ENCODE measurements at places on chromosomes 1 and 21.

- DNase-seq, result no peak
These were observed 78.0 kb downstream of the PIK3CD start for GRCh38 chr1:9729523-9729922.

DNA sequence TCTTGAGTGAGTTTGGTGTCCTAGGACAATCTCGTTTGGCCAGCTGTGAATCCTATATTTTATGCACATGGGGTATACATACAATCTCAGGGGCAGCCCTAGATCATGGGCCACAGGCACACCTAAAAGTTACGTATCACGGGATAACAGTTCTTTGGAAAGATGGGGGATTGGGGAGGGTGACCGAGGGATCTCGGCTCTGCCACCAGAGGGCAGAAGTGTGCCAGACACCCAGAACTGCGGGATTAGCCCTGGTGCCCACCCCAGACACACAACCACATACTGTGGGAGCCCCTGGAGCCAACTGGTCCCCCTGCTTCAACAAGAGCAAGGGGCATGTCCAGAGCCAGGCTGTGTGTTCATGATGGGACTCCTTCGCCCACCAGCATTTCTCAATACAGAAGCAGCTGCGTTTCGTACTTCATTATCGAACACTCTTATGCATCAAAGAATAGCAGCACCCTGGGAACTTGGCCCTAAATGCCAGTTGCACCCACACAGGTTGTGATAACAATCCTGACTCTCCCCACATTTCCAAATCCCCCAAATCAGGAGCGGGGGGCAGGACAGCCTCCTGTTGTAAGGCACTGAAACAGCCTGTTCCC lies 37.4 kb downstream of the TMCO4 start:
- DNase-seq, result peak; percentile 8

DNA sequence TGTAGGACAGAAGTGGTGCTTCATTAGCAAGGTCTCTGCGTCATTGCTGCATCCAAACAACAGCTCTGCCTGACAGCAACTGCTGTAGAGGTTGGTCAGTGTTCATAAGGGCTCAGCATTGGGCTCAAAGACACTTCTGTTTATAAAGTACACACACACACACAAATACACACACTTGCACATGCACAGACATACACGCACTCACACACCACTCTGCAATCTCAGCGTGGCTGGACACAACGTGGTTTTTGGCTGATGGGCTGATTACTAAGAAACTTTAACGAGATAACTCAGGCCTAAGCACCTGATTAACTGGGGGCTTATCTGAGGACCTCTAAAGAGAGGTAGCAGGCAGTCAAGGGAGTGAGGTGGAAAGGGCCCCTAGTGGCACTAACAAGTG lies 20.4 kb downstream of the CAMK1G start:
- no peak for DNase-seq

- no peak for DNase-seq
These were observed 2.9 kb downstream of the BRINP3 start for GRCh38 chr1:190474650-190475211.

GRCh38 chr1:203763505-203763904 lies 1.5 kb upstream of the LAX1 start:
- DNase-seq, result no peak

- DNase-seq, result no peak
These were observed 201.0 kb downstream of the USH2A start for GRCh38 chr1:216222288-216222687.

DNA sequence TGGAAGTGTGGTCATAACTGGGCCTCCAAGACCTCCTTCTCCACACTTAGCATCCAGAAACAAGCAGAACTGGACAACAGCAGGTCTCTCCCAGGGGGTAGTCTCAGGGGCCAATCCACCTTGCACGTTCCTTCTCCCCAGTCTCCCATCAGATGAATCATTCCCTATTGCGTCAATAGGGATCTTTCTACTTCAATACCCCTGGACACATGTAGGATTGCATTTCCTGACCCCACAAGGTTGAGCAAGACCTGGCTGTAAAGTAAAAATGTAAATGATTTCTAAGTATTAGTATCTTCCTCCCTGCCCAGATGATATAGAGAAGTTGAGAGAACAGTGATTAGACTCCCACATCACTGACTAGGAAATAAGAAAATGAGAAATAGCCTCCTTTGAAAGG lies 224.5 kb upstream of the CSF3R start:
- no peak for DNase-seq

DNA sequence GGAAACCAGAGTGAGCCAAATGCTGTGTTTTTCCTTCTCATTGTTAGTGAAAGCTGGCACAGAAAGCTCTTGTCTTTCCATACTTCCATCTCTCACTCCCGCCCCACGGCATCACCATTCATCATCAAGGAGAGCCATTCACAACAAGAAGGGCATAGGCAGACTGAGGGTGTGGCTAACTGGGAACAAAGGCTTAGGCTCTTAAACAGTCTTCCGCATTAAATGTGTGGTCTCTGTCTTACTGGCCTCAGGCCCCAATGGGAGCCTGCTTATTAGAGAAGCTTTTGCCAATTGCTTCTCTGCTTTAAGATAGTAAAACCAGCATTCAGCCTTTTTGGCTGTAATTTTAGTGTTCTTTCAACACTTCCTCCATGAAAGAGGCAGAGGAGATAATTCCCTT lies 51.4 kb downstream of the TNFSF18 start:
- no peak for DNase-seq

DNA sequence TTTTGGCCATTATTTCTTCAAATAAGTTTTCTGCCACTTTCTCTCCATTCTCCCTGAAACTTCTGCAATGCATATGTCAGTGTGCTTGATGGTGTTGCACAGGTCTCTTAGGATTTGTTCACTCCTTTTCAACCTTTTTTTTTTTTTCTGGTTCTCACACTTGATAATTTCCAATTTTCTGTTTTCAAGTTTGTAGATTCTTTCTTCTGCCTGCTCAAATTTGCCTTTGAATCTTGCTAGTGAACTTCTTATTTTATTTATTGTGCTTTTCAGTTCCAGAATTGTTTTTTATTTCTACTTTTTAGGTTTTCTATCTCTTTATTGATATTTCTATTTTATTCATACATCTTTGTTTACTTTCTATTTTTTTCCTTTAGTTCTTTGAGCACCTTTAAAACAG lies 48.4 kb upstream of the PTPRC start:
- no peak for DNase-seq

- DNase-seq, result no peak
These were observed 209.6 kb downstream of the GIPC2 start for GRCh38 chr1:78255383-78255782.

DNA sequence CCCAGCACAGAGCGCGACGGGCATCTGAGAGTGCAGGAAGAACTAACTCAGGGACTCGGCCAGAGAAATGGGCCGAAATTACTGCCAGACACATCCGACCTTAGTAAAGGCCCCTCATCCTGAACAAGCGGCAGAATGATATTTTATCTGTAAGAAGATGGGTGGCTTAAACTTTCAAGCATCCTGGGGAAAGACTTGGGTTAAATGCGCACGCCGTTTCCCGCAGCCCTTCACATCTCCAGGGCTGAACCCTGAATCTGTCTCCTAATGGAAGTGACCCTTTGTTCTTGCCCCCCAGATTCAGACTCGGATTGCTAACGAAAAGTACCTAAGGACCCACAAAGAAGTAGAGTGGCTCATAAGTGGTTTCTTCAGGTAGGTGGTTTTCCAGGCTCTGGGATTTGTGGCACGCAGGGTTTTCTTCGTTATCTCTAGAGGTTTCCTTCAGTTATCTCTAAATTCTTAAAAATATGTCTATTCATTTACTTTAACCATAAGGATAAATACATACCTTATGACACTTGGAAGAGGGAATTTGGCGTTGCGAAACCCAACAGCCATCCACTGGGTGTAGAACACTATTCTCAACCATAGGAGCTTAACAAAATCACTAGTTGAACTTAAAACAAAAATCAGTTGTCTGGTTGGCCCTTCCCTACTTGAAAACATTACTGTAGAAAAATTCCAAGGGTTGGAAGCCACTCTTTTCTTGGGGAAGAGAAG lies 627 bp downstream of the RIIAD1 start:
- DNase-seq, result no peak

- no peak for DNase-seq
These were observed 1.8 kb upstream of the ISG15 start for GRCh38 chr1:1011396-1011949.

GRCh38 chr1:107153014-107153413 lies 12.2 kb downstream of the NTNG1 start:
- no peak for DNase-seq

DNA sequence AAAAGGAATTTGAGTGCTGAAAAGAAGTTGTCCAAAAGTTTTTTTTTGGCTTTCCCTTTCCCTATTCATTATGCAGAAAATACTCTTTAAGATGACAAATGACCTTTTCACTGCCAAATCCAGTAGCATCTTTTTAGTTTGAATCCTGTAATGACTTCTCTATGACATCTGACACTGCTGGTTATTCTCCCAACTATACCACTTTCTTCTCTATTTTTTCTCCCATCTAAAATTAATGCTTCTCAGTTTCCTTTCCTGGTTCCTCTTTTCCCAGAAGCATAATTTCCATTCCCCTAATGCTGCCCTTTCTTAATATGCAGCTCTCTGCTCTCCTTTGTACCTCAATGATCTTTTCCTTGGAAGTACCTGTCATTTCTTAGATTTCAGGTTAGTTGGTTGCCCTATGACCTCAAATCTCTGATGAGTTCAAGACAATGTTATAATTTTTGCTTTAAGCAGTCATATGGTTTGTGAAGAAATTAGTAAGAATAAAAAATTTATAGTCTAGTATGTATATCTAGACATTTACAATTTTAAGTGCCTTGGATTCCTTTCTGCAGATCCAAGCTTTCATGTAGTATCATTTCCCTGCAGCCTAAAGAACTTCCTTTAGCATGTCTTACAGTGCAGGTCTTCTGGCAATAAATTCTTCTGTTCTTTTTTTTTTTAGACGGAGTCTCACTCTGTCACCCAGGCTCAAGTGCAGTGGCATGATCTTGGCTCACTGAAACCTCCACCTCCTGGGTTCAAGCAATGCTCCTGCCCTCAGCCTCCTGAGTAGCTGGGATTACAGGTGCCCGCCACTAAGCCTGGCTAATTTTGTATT lies 150.8 kb downstream of the CDC42BPA start:
- DNase-seq, result no peak
